ENCODE measurements at places on chromosomes 16 and 17. TPM values are rescaled to one million over a fixed set of nuclear protein-coding genes. Genes with fewer than 3 reads are reported as not detected.

Gene RHBDL1
- polyA plus RNA-seq: 1.3 TPM

Gene KRT39
- polyA plus RNA-seq: not detected

Gene GNAO1
- 31.1 TPM for polyA plus RNA-seq

Gene KRTAP1-1
- polyA plus RNA-seq: not detected

Gene KRTAP2-3
- not detected for polyA plus RNA-seq

Gene HEATR9
- not detected for polyA plus RNA-seq
